ENCODE measurements at places on chromosomes 3 and 15.

DNA sequence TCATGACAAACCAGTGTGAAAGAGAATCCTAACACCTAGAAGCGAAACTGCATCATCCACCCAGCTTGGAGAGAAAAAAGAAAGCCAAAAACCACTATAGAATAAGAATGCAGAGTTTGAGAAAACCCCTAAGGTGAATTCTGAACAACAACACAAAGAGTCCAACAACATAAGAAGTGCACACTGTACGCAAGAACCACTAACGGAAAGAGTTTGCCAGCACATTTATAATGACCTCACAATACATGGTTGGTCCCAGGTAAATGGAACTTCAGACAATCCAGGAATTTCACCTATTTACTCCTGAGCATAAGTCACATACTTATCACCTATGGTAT, 128.3 kb upstream of the BHLHE40 start:
- no peak for DNase-seq

GRCh38 chr3:129890125-129890524, 3.4 kb downstream of the TMCC1 start:
- no peak for DNase-seq

- DNase-seq: no peak
Measured at GRCh38 chr3:42163622-42164244, 72.6 kb downstream of the TRAK1 start.

DNA sequence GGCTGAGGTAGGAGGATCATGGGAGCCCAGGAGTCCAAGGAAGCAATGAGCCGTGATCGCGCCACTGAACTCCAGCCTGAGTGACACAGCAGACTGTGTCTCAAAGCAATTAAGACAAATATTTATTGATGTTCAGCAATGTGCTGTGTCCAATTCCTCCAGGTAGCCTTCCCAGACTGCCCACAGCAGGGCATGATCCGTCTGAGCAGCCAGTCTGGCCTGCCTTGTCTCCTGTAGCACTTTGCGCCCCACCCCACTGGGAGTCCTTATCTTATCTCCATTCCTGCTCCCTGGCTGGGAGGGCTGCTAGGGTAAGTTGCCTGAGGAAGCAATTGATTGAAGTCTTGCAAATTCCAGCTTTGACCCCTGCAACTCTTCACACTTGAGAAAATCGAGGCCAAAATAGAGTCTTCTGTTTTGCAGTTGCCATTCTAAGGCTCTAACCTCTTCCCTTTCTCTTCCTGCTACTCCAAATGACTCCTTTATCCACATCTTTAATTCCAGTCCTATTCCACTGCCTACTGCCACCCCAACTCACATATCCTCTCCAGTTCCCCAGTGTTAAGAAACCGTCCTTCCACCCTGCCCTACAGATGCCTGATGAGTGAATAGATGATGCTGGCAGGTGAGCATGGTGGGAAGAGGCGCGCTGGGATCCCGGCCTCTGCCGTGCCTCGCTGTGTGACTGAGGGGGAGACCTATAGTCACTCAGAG, 26.9 kb upstream of the LCTL start:
- no peak for DNase-seq

DNA sequence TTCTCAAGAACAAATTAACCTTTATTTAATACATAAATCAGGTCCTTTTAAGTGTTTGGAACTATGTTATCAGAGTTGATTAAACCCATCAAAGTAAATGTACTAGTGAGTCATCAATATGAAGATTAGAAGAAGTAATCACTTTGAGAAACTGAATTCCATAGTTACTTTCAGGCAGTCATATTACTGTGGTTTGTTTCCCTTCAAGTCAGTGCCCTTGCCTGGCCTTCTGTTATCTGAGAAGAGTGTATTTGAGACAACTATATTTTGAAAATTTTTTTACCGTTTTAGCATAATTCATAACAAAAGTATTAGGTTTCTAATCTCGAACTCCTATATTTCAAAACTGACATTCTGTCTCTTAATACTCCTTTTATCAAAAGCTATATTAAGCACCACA, 73.6 kb downstream of the GMPS start:
- DNase-seq: no peak

GRCh38 chr3:138009476-138010272, at the start of gene CLDN18:
Gene CLDN18, plus strand, starts transcription at chr3:138010165. Its CDS starts 61 bp downstream, at chr3:138010226.
- no peak for DNase-seq

DNA sequence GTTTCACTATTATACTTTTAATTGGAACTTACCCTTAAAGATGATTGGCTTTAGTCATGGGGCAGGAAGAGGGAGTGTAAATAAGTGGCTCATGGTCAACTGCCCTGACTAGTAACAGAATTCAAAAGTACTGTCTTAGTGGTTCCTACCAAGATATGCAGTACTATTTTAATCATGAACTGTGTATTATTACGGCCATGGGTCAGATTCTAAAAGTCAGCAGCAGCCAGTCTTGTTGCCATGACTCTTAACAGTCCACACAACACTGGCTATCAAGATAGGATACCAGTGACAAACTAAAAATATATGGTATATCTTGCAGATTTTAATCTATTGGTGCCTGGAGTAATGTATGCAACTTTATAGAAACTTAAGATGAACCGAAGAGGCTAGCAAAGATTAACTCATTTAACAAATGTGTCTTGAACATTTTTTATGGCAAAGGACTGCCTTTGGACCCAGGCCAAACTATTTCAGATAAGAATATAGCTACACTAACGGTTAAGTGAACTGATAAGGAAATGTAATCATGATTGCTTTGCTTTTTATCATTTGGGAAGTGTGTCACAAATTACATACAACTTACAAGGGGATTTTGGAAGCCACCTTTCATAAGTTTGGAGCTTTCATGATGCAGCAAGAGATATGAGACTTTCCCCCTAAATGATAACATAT, 163.7 kb downstream of the TCF12 start:
- DNase-seq: no peak

- DNase-seq: no peak
Measured at GRCh38 chr3:150727653-150728502, 24.2 kb upstream of the ERICH6 start.

DNA sequence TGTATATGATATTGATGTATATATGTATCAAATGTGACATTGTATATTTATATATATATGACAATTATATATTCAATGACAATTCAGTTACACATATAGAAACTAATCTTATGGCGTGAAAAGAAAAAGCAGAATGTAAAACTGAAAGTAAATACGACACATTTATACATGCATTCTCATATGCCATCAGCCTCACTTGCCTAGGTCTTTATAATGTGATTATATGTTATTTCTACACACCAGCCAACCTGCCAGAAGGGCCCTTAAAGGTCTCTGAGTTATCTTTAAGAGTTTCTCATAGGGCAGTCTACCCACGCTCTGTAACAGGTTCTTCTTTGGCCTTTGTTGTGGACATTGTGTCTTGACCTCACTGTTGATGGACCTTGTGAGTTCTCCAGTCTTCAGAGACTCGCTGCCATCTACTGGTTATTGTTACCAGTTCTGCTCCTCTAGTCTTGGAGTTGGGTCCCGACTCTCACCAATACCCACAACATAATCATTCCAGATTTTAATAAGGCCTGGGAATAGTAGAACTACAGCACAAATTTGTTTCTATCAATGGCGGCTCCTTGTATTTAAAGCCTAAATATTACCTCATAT, 371.5 kb upstream of the GOLIM4 start:
- peak; percentile 81 for DNase-seq

GRCh38 chr3:100027321-100027720, 87.0 kb downstream of the FILIP1L start:
- DNase-seq: no peak

DNA sequence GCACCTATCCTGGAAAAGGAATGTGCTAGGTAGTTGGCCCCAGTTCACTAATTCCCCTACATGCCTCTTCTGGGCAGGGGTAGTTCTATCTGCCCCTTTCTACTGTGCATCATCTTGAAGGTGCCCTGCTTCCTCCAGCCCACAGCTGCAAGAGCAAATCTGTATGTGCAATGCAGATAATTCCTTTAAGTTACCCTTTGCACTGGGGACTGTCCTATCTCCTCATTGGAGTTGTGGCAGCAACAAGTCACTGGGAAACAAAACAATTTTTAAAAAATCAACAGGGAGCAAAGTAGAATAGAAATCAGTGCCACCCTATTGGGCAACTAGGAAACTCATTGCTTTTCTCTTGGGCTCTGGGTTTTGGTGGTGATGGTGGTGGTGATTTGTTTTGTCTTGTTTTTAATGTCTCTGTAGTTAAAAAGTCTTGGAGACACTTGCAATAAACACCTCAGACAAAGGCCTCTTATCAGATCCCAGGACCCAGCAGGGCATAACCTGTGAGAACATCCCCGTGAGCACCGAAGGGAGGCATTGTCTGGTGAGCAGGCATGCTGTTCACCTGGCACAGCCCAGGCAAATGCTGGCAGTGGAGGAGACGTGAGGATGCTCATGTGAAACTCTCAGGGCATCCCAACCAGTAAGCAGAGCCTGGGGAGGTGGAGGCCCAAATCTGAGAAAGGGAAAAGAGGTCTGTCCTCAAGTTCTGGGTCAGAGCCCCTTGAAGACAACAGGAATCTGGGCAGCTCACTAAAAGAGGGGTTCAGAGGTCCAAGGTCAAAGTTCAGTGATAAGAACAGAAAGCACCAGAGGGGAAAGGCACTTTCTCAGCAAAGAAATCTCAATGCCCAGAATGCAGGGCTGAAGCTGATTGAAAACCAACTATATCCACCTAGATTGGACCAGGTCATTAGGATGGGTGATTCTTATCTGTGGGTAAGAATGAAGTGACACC, 27.9 kb downstream of the C2CD4B start:
- no peak for DNase-seq

DNA sequence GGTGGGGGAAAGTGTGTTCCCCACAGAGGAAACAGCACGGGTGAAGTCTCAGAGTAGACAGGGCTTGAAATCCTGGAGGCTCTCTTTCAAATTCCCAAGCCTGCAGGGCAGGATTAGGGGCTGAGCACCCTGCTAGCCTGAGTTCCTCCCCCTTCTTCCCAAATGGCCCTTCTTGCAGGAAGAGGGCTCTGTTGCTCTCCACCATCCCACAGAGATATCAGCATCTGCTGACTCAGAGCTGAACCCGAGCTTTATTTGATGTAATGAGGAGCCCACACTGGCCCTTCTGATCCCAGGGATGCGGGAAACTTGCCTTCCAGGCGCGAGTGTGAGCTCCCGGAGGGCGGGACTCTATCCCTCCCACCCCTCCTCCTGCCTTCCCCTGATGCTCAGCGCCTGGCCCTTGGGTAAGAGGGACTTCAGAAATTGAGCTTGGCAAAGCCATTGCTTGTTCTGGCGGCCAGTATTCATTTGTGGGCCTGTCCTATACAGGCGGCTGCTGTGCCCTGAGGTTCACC, 1.4 kb upstream of the STRA6 start:
- DNase-seq: peak; percentile 13

GRCh38 chr15:92810418-92811138, 89.5 kb upstream of the CHD2 start:
- peak; percentile 89 for DNase-seq

DNA sequence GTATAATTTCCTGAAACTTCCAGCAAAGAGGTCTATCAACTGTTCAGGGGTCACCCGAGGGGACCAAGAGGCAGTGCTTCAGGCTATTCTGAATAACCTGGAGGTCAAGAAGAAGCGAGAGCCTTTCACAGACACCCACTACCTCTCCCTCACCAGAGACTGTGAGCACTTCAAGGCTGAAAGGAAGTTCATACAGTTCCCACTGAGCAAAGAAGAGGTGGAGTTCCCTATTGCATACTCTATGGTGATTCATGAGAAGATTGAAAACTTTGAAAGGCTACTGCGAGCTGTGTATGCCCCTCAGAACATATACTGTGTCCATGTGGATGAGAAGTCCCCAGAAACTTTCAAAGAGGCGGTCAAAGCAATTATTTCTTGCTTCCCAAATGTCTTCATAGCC, 6.8 kb downstream of the GCNT3 start:
- no peak for DNase-seq

Data from NCI-H146 (cell line).